KBM-7 (cell line): ENCODE measurements at places on chromosomes 4 and X.

DNA sequence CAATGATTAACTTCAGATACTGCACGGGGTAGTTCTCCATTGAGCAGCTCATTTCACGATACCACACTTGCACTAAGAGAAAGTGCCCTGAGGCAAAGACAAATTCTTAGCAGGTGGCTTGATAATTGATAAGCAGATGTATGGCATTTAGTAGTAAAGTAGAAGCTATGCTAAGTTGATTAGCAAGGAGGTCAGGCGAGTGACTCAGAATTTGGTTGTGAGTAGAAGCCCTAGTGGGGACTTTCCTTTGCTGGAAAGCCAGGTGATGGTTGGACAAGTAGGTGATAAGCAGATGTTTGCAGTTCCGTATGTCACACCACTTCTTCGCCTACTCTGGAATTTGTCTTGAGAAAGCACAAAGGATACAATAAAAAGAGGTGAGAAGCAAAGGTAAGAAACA, 58.7 kb downstream of the TLL1 start:
- DNase-seq, result no peak

DNA sequence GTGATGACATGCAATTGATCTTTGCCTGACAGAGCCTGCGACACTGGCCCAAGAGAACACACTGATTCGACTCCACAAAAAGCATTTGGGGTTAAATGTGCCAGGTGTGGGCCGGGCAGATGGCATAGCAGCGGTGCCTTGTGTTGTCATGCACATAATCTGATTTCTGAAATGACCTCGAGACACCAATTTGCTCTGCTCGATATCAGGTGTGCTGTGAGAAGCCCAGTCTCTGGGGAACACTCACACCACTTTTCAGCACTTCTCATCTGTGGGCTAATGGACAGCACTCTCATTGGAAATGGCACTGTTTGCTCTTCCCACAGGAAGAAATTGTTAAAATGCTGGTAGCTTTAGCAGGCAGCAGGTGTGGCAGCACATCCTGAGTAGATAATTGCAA, 738.3 kb upstream of the TENM3 start:
- DNase-seq, result no peak

DNA sequence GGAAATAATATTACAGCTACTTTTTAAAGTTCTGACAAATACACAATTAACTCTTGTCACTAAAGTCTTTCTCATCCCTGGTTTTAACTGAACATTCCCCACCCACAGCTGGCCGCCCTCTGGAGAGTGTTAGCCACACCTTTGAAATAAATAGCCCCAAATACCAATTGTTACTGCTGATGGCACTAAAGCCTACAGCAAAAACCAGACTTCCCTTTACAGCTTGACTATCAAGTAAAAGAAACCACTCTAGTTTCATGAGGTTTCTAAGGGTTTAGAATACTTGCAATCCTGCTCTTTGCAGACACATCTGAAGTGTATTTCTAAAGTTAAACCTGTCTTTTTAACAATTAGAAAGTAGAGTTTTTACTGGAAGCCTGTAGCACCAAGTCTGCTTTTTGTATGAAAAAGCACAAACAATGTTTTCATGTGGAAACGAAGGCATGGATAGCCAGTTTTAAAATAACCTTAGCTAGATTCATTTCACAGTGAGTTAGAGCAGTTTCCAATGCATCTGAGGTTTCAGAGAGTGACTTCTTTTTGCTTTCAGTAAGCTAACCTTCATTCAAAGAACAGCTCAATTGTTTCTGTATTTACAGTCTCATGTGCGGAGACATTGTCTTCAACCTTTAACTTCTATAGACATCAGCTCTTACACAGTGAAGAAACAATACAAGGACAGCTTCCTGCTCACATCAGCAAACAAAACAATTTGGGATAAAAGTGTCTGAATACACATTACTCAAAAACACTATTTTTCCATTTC, 164.8 kb upstream of the VEGFC start:
- no peak for DNase-seq

DNA sequence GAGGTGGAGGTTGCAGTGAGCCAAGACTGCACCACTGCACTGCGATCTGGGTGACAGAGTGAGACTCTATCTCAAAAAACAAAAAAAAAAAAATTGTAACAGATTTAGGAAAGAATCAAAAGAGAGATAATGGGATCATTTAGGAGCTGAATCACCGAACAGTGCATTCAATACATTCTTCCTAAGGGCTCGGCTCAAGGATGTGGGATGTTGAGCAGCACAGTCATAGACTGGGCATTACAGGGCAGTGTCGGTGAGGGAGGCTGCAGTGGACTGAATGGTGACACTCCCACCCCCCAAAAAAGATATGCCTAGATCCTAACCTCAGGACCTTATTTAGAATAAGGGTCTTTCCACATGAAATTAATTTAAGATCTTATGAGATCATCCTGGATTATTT, 70.0 kb downstream of the EVC2 start:
- no peak for DNase-seq

- no peak for DNase-seq
These were observed 399.6 kb downstream of the NLGN4X start for GRCh38 chrX:5829060-5829459.

DNA sequence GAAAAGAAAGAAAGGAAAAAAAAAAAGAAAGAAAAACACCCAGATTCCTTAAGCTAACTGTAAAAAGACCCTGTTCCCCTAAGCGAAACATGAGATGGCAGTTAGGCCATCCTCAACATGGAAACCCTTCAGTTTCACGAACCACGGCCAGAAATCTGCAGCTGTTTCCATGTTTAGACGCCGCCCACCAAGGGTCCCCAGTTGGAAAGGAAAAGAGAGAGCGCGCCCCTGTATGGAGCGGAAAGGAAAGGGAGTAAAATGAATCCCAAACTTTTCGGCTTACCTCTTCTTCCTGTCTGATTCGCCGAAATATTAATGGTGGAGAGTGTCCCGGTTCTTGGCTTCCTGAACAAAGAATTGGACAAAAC, 38.3 kb downstream of the MGARP start:
- DNase-seq, result no peak
